ENCODE measurements at places on chromosomes 12 and 14.

- DNase-seq = no peak
Observed at GRCh38 chr12:45685680-45686079, 43.8 kb upstream of the ARID2 start.

DNA sequence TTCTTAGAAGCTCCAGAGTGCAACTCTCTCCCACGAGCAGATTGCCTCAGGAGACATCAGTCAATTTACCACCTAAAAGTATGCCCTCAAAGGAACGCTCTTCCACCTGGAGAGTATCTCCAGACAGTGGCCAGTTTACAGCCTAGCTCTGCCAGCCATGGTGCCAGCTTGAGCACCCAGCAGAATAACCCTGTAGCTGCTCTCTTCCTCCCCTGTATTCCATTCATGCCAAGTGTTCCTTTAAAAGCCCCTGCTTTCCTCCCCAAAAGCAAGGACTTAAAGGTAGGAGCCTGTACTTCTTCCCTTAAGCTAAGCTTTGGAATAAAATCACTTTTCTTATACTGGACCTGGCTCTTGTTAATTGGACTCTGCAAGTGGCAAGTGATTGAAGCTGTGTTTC, 245.4 kb upstream of the TMEM132C start:
- no peak for DNase-seq

DNA sequence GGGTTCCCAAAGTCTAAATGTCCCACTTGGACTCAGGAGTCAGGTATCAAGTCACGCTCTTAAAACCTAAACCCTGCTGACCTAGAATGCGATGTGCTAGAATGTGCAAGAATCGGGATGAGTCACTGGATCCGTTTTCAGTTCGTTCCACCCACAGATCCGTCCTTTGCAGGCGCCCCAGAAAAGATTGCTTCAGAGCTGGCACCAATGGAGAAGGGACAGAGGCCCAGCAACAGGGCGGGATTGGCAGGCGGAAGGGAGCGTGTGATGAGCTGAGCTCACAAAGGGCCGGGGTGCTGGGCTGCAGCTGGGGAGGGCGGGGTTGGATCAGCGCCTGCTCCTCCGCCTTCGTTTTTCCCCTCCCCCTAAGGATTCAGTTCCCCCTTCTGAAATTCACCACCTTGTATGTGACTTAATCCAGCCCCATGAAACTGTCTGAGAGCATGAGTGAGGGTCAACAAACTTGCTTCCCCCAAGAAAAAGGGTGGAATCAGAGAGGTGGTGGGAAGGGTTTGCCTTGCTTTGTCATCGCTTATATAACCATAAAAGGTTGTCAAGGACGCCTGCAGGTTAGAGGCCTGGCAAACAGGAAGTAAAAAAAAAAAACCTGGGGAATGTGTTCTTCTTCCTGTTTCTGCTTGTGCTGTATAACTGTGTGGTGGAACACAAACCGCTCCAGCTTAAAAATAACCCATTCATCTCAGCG, 2.8 kb upstream of the UBC start:
- no peak for DNase-seq

DNA sequence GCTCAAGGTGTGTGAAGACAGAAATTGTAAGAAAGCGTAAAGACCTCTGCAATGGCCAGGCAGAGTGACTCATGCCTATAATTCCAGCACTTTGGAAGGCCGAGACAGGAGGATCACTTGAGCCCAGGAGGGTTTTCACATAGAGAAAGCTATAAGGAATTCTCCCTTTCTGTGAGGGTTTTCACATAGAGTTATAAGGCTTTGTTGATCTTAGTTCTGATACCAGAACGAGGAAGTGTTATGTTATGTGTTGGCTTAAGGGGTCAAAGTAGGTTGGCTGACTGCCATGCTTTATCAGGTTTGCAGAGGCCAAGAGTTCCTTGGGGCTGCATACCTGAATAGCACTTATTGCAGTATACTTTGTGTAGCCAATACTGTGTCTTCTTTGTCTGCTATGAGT, 139.1 kb downstream of the ERC1 start:
- no peak for DNase-seq

DNA sequence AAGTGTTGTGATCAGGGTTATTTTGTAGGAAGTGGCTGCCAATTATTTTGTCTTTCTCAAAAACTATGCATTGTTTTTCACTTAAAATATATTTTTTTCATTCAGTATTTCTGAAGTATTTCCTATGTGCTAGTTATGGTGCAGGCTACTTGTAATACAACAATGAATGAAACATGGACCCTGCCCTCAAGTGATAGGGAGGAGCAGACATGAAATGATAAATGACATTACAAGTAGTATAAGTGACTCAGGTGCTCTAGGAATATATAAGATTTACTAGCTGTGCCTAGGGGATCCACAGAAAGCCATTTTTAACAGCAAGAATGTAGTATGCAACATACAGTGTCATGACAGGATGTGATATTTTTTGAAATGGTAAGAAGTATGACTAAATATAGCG, 65.3 kb downstream of the TTLL5 start:
- DNase-seq = no peak

- no peak for DNase-seq
Observed at GRCh38 chr12:96513681-96514080, 24.3 kb downstream of the CFAP54 start.

- no peak for DNase-seq
Observed at GRCh38 chr14:54211551-54212308, 185.1 kb upstream of the CDKN3 start.

DNA sequence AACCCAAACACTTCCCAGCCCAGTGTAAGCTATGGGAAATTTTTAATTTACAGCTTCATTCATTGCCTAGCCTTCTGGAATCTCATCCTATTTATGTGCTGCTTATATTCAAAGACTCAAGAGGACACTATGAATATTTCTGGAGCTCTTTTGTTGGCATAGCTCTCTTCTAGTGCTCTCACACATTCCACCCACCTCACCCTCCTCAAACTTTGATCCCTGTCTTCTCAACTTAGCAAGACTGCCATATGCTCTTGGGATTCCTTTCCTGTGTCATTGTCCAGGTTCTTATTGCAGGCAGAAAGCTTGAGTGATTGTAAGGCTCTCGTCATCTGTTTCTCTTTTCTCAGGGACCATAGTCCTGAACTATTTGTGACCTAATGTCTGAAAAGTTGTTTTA, 18.0 kb upstream of the NKX2-1 start:
- DNase-seq = no peak

GRCh38 chr12:13002301-13003097, 2.4 kb upstream of the HEBP1 start:
- DNase-seq = no peak

DNA sequence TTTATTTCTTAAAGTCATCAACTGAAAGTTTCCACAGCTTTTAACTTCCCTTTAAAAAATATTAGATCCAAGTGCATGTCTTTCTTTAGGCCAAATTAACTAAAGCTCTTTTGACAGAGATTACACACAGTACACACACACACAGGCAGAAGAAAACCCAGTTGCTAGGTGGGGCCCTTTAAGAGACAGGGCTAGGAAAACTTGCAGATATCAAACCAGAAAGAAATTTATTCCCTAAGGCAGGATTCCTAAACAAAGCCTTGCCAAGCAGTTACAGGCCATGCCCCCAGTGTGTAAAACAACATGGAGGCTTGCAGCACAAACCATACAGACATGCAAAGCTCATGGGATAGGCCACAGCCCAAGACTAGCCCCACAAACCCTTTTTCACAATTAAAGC, 123.4 kb downstream of the FSCB start:
- no peak for DNase-seq

- no peak for DNase-seq
Observed at GRCh38 chr12:120429368-120429767, 8.5 kb upstream of the COX6A1 start.

DNA sequence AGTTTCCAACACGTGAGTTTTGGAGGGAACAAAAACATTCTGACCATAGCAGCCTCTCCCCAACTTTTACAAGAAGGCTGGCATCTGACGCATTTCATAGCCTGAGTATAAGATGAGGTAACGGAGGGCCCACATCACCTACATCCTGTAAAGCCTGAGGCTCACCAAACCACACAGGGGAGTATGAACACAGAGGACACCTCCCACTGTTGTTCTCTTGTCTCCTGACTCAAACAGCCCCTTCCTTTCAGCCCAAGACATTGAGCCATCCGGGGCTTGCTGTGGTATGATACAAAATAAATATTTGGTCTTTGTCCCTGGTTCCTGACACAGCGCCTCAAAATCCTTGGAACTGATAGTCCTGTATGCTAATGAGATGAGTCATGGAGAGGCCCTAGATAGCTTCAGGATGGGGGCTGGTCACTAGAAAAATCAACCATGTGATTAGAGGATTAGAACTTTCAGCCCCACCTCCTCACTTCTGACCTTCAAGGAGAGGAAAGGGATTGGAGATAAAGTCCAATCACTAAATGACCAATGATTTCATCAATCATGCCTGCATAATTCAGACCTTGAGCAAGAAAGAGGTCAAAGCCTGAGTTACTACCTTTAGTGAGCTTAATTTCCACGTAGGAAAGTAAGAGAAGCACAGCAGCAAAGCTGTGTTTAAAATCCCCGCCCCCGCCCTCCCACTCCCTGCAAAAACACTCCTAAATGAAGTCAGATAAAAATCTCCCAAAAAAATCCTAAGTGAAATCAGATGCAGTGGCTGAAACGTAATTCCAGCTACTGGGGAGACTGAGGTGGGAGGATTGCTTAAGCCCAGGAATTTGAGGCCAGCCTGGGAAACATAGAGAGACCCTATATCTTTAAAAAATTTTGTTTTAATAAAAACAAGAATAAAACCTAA, 236.4 kb downstream of the PCNX1 start:
- no peak for DNase-seq

Measured in NCI-H446 (cell line).